ENCODE measurements at places on chromosomes 1 and 21.

DNA sequence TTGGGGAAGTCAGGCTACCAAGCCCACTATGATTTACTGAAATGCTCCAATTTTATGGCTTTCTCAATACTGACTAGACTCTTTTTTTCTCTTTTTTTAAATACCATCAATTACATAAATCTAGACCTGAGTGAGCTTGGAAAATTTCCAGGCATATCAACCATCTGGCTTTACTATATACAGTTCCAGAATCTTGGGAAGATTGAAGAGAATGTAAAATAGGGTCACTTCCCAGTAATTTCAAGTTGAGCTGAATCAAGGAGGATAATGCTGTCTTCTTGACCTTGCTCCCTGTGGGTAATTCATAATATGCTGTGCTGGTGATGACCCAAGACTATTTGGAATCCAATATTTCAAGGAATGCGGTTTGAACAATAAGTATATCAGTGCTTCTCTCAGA is 108.1 kb downstream of the MAP3K21 start:
- no peak for DNase-seq

DNA sequence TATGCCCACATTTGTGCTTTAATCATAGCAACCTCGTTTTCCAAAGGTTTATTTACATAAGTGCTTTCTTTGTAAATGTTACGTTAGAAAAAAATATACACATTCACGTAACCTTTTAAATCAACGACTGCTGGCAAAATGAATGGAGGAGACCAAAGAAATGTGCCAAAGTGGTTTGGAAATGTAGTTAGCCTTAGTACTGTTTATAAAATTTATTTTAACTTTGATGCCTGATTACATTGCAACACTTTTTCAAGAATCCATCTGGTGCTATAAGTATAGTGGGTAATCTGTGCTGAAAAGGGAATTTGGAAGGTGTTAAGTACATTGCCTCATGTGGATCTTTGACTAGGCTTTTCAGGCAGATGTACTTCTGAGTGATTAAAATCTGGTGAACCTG is 108.9 kb downstream of the IFI44 start:
- DNase-seq = no peak

DNA sequence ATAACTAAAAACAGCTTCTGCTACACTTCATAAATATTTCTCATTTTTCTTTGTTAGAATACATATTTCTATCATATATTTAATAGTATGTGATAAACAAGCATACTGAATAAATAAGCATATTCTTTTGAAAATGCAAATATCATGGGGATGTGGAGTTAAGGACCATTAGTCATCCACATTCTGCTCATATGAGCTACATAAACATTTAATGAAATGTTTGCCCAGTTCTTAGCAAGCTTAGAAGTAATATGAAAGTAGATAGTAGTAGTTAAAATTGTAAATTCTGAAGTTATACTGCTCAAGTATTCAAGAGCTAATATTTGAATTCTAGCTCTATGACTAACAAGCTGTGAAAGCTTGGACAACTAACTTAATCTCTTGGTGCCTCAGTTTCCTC is 10.1 kb upstream of the GORAB start:
- DNase-seq = no peak

GRCh38 chr1:95003433-95003738 is 69.4 kb downstream of the ALG14 start:
- DNase-seq = peak; percentile 74

GRCh38 chr1:216587715-216588114 is 135.5 kb downstream of the ESRRG start:
- DNase-seq = no peak

GRCh38 chr1:64581135-64581842 is 111.4 kb downstream of the CACHD1 start:
- DNase-seq = no peak

GRCh38 chr1:183652107-183652506 is 1.0 kb downstream of the APOBEC4 start:
- DNase-seq = no peak

DNA sequence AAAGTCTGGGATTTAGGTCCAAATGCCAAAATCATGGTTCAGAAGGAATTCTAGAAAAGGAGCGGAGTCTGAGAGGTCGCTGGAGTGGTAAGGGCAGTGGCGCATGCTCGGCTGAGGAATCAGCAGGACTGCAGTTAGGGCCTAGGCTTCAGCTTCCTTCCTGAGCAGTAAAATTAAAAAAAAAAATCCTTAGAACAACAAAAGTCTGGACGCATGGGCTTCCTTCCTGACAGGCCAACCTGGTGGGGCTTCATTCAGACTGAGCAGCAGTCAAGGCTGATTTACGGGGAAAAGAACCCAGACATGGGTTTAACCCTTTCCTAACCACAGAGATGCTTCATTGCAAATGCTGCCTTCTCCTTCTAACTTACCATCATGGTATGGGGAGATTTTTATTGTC is 17.1 kb downstream of the RNF220 start:
- no peak for DNase-seq

DNA sequence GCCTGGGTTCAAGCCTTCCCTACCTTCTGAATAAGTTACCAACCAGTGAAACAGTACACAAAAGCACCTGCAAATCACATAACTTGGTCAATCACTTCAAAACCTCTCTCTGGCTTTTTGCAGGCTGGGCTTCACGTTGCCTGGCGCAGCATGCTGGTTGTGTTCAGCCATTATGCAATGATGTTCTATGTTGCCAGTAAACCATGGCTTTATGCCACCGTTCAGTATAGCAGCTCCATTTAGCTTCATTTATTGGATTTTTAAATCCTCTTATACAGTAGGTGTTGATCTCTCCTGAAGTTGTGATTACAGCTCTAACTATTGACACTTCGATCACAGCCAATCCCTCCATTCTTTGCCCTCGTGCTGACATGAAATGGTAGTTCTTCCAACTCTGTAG is 233.6 kb upstream of the PTBP2 start:
- no peak for DNase-seq
